ENCODE measurements at places on chromosomes 3 and 15.

DNA sequence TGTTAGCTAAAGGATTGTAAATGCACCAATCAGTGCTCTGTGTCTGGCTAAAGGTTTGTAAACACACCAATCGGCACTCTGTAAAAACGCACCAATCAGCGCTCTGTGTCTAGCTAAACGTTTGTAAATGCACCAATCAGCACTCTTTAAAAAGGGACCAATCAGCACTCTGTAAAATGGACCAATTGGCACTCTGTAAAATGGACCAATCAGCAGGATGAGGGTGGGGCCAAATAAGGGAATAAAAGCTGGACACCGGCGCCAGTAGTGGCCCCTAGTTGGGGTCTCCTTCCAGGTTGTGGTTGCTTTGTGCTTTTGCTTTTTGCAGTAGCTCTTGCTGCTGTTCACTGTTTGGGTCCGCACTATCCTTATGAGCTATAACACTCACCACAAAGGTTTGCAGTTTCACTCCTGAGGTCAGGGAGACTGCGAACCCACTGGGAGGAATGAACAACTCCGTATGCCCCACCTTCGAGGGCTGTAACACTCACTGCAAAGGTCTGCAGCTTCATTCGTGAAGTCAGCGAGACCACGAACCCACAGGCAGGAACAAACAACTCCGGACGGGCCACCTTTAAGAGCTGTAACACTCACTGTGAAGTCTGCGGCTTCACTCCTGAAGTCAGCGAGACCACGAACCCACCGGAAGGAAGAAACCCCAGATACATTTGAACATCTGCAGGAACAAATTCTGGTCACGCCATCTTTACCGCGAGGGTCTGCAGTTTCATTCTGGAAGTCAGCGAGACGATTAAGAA, 1.1 kb upstream of the SUCLG2 start:
- DNase-seq = no peak

GRCh38 chr3:157043771-157044170, 116.2 kb downstream of the CCNL1 start:
- no peak for DNase-seq

- DNase-seq = no peak
Measured at GRCh38 chr3:74561881-74562280, 52.6 kb downstream of the CNTN3 start.

DNA sequence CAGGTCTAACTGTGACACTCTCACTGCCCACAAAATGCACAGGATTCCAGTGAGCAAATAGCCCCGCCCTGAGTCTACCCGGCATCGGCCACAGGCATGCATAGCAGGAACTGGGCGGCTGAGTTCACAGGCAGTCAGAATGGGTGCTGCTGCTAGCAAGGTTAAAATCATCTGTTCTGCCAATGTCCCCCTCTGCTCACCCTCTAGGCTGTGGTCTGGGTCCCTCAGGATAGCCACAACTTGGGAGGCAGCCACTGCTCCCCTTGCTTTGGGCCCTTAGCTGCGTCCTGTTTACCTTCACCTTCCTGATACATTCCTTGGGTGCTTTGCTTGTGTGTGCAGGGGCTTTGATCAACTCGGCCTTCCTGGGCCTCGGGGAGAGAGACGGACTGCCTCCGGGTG, 232.9 kb upstream of the RGMA start:
- no peak for DNase-seq

GRCh38 chr3:152279479-152279878, 10.8 kb downstream of the MBNL1 start:
- no peak for DNase-seq

GRCh38 chr15:75835990-75836958, 7.0 kb upstream of the UBE2Q2 start:
- no peak for DNase-seq

DNA sequence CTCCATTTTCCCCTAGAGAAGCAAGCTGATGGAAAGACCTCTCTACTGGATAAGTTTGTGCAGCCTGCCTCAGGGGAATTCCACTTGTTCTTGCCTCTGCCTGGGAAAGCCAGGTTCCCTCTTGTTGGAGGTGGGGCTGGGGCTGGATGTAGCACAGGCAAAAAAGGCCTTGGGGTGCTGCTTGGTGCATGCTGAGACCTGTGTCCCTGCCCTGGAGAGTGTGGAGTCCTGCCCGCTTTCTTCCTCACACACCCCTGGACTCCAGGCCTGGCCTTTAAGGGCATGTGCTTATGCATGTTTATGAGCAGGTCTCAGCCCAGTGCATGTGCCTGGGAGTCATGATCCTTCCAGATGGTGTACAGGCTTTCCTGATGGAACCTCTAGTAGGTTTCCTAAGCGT, 23.5 kb upstream of the JMJD7 start:
- DNase-seq = no peak

DNA sequence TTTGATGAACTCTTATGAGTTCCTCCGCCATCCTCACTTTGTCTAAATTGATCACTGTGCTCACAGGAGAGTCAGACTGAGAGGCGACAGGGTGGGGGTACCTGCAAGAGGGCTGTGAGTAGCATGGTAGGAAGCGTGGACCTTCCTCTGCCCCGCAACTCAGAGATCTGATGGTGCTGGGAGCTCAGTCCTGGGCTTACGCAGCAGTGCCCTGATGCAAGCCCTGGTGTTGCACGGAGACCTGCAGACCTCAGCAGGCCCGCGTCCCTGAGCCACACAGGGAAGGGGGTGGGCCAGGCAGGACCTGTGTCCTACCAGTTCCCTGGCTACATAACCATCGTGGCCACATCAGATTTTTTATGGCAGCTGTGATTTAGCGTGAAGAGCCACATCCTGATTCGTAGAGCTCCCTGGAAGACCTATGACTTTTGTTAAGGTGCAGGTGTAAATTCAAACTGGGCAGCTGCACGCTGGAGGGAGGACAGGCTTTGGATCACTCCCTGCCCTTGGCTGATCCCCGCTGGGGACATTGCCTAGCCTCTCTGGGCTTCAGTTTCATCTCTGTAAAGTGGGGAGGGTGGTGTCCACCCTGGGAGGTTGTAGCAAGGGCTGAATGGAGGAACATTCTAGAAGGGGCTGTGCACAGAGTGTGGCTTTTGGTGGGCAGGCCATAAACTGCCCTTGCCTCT, 176.1 kb downstream of the KLF13 start:
- no peak for DNase-seq

DNA sequence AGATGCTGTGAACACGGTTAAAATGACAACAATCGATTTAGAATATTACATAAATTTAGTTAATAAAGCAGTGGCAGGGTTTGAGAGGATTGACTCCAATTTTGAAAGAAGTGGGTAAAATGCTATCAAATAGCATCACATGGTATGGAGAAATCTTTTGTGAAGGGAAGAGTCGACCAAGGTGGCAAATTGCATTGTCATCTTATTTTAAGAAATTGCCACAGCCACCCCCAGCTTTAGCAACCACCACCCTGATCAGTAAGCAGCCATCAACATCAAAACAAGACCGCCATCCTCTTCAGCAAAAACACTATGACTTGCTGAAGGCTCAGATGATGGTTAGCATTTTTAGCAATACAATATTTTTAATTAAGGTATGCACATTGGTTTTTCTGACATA, 5.7 kb upstream of the CCR5 start:
- DNase-seq = no peak

- no peak for DNase-seq
Measured at GRCh38 chr3:138245026-138245425, 57.9 kb downstream of the ARMC8 start.

All from AG08396 (cell line).